ENCODE measurements at places on chromosomes 16 and 17.

- peak; percentile 96 for DNase-seq
These were observed at the start of gene CX3CL1 for GRCh38 chr16:57372372-57373116. TSS of gene CX3CL1 (plus strand) at chr16:57372490. CDS start at chr16:57372569, 79 bp downstream.

- no peak for DNase-seq
These were observed 59.5 kb downstream of the SLFN11 start for GRCh38 chr17:35313875-35314409.

GRCh38 chr16:28003021-28003865, 60.3 kb downstream of the GSG1L start:
- DNase-seq: no peak

DNA sequence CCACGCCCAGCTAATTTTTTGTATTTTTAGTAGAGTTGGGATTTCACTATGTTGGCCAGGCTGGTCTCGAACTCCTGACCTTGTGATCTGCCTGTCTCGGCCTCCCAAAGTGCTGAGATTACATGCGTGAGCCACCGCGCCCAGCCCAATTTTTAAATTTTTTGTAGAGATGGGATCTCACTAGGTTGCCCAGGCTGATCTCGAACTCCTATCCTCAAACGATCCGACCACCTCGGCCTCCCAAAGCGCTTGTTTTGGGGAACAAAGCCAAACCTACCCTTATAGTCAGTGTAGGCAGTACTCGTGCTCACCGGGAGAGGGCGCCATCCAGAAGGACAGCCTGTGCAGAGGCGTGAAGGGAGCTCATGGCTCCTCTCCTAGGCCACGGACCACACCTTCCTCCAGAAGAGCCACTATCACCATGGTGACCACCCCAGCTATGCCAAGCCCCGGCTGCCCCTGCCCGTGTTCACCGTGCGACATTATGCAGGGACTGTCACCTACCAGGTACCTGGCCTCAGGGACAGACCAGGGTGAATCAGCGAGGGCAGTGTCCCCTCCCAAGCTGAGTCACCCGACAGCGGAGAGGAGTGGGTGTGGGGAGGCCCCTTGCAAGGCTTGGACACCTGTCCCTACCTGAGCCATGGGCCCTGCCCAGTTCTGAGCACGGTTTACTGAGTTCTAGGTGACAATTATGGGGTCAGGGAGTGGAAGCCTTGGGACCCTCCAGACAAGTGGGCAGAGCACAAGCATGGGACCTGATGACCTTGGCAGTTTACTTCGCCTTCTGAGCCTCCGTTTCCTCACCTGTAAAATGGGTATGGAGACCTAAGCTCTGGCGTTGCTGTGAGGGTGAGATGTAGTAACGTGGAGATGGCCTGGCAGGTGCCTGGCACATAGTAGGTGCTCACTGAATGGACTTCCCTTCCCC, 13.7 kb downstream of the MYO15B start:
- no peak for DNase-seq

DNA sequence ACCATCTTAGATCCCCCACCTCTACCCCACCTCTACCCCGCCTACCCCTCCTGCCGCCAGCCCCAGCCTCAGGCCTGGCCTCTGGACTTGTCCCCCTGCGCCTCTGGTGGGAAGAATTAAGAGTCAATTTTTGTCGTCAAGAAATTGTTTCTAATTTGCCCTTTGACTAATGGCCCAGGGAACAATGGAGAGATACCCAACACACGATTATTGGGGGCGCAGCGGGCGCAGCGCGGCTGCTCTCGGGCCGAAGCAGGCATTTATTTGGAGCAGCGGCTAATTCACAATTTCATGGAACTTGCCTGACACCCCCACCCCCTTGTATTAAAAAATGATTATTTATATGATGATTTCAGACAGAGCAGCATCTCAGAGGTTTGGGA, 4.4 kb upstream of the BAHCC1 start:
- DNase-seq: peak; percentile 40

DNA sequence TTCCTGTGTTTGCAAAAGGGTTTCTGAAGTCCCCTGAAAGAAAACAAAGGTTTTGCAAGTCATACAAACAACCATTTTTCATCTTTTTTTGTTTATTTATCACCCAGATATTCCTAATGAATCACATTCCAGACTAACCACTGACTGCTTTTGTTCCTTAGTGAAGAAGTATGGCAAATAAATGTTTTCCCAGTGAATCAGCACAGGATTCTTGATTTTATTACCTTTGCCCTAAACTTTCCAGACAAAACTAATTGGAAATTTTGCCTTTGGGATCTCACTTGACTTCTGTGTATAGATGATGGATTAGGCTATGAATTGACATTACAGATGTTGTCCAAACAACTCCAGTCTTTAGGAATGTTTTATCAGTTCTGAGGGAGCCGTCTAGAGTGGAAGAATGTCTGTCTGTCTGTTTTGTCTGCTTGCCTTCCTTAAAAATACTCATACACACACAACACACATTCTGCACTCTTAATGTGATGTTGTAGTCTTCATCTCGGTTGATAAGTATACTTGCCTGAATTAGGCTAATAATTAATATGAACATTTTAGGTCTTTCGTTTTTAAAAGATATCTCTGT, 48.9 kb downstream of the VMP1 start:
- no peak for DNase-seq

- no peak for DNase-seq
These were observed 24.8 kb downstream of the KRT23 start for GRCh38 chr17:40912486-40913210.

Measured in brain (organoid and tissue), 16 donors.